ENCODE measurements at places on chromosomes 13 and 19.

DNA sequence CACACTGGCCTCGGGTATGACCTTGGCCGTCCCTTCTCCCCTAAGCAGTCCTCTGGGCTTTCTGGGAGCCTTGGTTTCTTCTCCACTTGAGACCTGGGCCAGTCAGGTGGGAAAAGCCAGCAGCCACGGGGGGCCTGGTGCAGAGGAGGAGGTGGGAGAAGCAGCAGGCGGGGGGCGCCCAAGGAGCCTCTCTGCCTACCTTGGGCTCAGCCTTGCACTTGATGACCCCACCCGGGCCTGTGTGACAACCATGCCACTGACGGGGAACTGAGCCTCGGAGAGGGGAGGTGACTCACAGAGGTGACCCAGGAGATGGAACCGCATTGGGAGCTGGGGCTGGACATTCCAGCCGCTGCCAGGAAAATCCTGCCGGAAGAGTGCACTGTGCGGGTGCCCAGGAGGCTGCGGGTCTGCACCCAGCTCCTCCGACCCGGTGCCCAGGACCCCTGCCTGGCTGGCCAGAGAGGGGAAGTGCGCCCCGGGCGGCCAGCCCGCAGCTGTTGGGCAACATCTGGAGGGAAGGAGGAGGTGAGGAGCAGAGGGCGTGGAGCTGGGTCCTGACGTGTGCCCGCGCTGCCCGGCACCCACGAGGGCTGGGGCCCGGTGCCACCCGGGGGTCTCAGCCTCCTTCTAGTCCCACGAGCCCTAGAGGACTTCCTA, 23.4 kb upstream of the SLC7A10 start:
- no peak for DNase-seq

- DNase-seq, result no peak
Observed at GRCh38 chr13:46834657-46835056, 37.7 kb upstream of the ESD start.

DNA sequence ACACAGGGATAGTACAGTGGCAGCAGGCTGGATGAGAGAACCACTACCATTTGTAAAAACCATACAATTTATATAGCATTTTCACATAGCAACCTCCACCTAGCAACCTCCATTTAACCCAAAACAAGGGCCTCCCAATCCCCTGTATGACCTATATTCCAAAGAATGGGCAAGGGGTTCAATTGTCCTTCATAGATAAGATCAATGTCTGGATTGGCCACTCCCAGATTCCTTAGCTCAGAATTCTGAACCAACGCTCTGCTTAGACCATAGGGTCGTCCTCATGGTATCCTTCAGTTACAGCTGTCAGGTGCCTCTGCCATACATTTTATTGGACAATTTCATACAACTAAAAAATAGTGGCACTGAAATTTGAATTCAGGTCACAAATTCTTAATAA, 166.2 kb downstream of the KCTD12 start:
- no peak for DNase-seq

- no peak for DNase-seq
Observed at GRCh38 chr13:103716718-103717117, 650.5 kb upstream of the SLC10A2 start.

- no peak for DNase-seq
Observed at GRCh38 chr13:75469047-75469446, 12.9 kb downstream of the TBC1D4 start.

- DNase-seq, result no peak
Observed at GRCh38 chr19:34351382-34351826, 13.6 kb upstream of the GPI start.

GRCh38 chr13:77118134-77118533, 91.2 kb upstream of the FBXL3 start:
- no peak for DNase-seq

- no peak for DNase-seq
Observed at GRCh38 chr13:112833551-112834257, 135.3 kb upstream of the MCF2L start.

GRCh38 chr13:81133066-81133465, 792.1 kb upstream of the SPRY2 start:
- DNase-seq, result no peak

DNA sequence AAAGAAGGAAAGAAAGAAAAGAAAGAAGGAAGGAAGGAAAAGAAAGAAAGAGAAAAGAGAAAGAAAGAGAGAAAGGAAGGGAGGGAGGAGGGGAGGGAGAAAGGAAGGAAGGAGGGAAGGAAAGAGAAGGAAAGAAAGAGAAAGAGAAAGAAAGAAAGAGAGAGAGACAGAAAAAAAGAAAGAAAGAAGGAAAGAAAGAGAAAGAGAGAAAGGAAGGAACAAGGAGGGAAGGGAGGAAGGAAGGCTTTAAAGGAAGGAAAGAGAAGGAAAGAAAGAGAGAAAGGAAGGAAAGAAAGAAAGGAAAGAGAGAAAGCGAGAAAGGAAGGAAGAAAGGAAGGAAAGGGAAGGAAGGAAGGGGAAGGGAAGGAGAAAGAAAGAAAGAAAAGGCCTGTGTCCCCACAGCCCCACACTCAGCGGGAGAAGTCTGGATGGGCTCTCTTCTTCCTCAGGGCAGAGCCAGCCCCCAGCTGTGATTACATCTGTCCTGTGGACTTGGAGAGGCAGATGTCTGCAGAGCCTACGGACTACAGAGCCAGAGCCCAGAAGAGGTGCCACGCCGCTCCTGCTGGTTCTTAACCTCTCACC, 9.6 kb downstream of the PTPRH start:
- DNase-seq, result no peak

- DNase-seq, result no peak
Observed at GRCh38 chr19:35032356-35032865, 2.1 kb downstream of the SCN1B start.

- peak; percentile 50 for DNase-seq
Observed at GRCh38 chr19:54464044-54464629, 559 bp upstream of the LENG9 start.

GRCh38 chr13:101217086-101217485, 199.2 kb downstream of the NALCN start:
- DNase-seq, result no peak

DNA sequence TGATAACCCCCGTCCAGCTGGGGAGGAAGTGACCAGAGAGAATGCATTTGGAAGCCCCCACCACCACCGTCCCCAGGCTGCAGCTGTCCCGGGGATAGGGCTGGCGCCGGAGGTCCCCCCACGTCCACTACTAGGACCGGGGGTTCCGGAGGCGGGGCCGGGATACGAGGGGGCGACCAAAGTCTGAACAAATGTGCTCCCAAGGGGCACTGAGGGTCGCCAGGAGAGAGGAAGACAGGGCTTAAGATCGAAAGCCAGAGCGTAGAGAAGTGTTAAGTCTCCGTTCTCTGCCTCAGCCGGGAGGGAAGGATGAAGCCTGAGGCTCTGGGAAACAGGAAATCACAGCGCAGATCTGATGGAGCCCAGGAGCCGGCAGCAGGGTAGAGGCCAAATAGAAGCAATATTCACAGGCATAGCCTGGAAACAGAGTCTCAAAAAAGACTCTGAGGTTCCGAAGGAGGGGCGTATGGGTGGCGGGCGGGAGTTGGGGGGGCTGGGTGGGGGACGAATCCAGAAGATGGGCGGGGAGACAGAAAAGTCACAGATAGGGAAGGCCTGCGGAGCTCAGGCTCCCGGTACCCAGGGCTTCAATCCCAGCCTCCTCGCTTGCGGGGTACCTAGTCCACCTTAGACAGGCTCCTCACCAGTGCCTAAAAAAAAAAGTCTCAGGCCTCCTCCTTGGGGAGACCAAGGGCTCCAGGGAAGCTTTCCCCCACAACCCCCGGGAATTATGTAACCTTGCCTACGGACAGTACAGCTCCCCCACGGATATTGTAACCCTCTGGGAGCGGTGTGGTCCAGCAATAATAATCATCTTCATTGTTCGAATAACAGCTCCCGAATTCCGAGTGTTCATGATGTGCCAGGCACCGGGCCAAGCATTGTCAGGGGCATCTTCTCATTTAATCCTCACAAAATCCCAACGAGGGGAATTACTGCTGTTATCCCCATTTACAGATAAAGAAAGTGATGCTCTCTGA, 1.1 kb upstream of the ERF start:
- peak; percentile 74 for DNase-seq

- no peak for DNase-seq
Observed at GRCh38 chr13:23788459-23788858, 100.7 kb downstream of the MIPEP start.

GRCh38 chr19:44992336-44993163, 8.7 kb upstream of the RELB start:
- DNase-seq, result no peak

- DNase-seq, result no peak
Observed at GRCh38 chr13:45678282-45678681, 23.8 kb upstream of the CBY2 start.

DNA sequence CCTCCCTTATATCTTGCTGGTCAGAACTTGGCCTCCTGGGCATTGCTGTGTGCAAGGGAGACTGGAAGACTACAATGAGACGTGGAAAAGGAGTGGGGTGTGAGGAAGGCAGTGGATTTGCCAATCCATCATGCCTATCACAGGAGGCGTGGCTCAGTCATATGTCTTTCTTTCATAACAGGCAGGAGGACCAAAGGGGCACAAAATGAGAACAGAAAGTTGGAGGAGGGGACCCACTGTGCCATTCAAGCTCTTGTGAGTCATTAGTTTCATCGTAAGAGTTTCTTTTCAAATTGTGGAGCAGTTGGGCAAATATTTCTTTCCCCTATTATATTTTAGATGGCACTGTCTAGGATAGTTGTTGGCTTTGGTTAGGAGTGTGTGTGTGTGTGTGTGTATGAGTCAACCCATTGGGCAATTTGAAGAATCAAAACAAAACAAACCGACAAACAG, 471.5 kb downstream of the TSHZ3 start:
- no peak for DNase-seq

- peak; percentile 43 for DNase-seq
Observed at GRCh38 chr19:30488191-30488590, 116.0 kb downstream of the ZNF536 start.

- DNase-seq, result peak; percentile 51
Observed at GRCh38 chr13:44373601-44374347, at the start of gene SERP2. SERP2 (plus strand) TSS chr13:44373824; CDS start chr13:44374026, 202 bp downstream.

- no peak for DNase-seq
Observed at GRCh38 chr13:85314686-85315085, 484.5 kb downstream of the SLITRK6 start.

GRCh38 chr13:24313439-24313838, 4.1 kb downstream of the C1QTNF9 start:
- DNase-seq, result peak; percentile 28

- DNase-seq, result no peak
Observed at GRCh38 chr19:35609851-35610353, 2.6 kb upstream of the HAUS5 start.

GRCh38 chr19:45531349-45531748, 24.1 kb downstream of the VASP start:
- DNase-seq, result no peak

DNA sequence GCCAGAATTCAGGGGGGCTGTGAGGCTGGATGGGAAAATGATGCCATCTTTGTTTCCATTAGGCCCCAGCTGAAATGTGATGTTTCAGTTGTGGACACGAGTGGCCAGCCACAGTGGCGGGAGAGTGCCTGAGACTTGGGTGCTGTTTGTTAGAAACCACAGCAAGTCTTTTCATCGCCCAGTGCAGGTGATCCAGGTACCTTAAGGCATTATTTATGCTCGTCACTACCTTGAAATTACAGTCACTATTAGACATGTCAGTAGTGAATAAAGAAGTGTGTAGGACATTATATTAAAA, 82.5 kb upstream of the TM9SF2 start:
- DNase-seq, result no peak

- DNase-seq, result no peak
Observed at GRCh38 chr13:43143591-43143990, 120.2 kb downstream of the DNAJC15 start.

DNA sequence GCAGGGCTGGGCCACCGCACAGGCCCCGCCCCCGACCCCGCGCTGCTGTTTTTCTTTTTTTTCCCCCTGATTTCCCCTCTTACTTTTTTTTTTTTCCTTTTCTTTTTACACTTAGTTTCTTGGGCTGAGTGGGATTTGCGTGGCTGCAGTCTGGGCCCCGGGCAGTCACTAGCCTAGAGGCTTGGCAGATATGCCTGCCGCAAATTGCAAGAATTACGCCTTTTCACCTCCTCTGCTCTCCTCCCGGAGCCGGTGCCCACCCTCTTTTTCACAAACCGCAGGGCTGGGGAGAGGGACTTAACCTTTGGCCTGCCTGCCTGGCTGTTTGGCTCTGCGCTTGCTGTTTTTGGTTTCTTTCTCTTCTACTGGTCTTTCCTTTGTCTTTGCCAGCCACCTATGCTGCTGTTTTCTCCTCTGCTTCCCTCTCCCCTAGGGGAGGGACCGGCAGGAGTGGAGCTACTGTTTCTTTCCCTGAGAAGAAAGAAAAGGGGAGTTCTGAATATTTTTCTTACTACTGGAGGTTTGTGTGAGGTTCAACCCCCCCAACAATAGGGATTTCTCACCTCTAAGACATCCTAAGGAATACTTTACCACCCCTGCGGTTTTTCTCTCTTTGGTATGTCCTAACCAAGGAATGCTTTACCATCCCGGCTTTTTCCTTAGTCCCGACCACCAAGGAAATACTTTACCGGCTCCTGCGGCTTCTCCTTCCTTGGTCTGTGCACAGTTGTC, 11.0 kb downstream of the ZNF552 start:
- peak; percentile 41 for DNase-seq

- DNase-seq, result no peak
Observed at GRCh38 chr13:106503730-106504453, 31.6 kb downstream of the EFNB2 start.

- DNase-seq, result no peak
Observed at GRCh38 chr13:97780486-97780885, 173.0 kb upstream of the IPO5 start.

DNA sequence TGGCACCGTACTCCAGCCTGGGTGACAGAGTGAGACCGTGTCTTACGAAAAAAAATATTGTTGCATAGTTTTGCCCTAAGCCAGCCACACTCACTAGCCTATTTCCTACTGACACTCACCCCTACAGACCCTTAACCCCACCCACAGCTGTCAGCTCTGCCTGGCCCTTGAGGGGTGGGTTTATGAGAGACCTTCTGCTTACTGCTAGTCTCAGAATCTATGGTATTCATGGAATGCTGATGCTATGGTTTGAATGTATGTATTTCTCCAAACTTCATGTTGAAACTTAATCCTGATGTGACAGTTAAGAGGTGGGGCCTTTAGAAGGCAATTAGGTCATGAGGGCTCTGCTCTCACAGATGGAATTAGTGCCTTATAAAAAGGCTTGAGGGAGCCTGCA, 79.2 kb upstream of the LRCH1 start:
- DNase-seq, result no peak

DNA sequence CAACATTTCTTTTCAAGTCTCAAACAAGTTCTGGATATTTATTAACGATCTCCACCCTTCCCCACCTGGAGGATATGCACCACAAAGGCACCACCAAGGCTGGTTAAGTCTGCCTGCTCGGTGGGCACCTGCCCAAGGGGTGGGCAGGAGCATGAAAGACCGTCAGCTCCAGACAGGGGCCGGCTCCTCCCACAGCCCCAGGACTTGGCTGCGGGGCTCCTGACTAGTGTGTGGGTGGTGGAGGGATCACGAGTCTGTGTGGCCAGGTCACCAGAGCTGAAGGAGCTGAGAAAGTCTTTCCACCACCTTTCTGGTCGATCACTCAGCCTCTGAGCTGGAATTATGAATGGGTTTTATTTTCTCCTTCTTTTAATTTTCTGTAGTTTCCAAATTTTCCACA, 7.8 kb downstream of the SLC7A1 start:
- peak; percentile 20 for DNase-seq

GRCh38 chr19:17473041-17473440, 2.7 kb downstream of the SLC27A1 start:
- peak; percentile 92 for DNase-seq

GRCh38 chr19:28301961-28302360, 911.0 kb downstream of the UQCRFS1 start:
- no peak for DNase-seq
